ENCODE measurements at places on chromosomes 5 and 9. TPM values are rescaled to one million over a fixed set of nuclear protein-coding genes. Genes with fewer than 3 reads are reported as not detected.
A peak's percentile ranks its signal among the peaks of the same experiment; 100 is the strongest.

GNA14 gene
- polyA plus RNA-seq, result 1.2 TPM

GRCh38 chr9:99437145-99437544 is 215.1 kb downstream of the SEC61B start:
- no peaks in the 10 kb centered on the region for H3K27me3 ChIP-seq
- no peak for DNase-seq
- no peak overlapping the region for H3K27ac ChIP-seq
- H3K4me3 ChIP-seq, result no peak overlapping the region

GRCh38 chr5:58439094-58439644 is 20.7 kb downstream of the PLK2 start:
- no peak overlapping the region for H3K27ac ChIP-seq
- no peaks in the 10 kb centered on the region for H3K36me3 ChIP-seq
- no peak overlapping the region for H3K4me3 ChIP-seq
- DNase-seq, result peak; percentile 9
- H3K4me1 ChIP-seq, result peaks cover 6% of the 10 kb centered on the region

GRCh38 chr5:121251954-121252353 is 599.7 kb upstream of the FTMT start:
- H3K36me3 ChIP-seq, result no peaks in the 10 kb centered on the region
- H3K4me1 ChIP-seq, result no peaks in the 10 kb centered on the region
- DNase-seq, result peak; percentile 75
- no peak overlapping the region for H3K27ac ChIP-seq

GRCh38 chr5:1186351-1187233 is 14.8 kb upstream of the SLC6A19 start:
- no peak overlapping the region for H3K4me3 ChIP-seq
- H3K27ac ChIP-seq, result peak overlapping the region; percentile 91
- no peak for DNase-seq
- no peaks in the 10 kb centered on the region for H3K27me3 ChIP-seq
- peaks cover 57% of the 10 kb centered on the region for H3K4me1 ChIP-seq

GRCh38 chr9:124880501-124880900 is 18.6 kb downstream of the ARPC5L start:
- no peak overlapping the region for H3K27ac ChIP-seq
- H3K4me1 ChIP-seq, result no peaks in the 10 kb centered on the region
- no peaks in the 10 kb centered on the region for H3K27me3 ChIP-seq
- H3K4me3 ChIP-seq, result no peak overlapping the region

CXCL14 gene
- polyA plus RNA-seq, result 1.9 TPM

ECSCR gene
- polyA plus RNA-seq, result 0.97 TPM

GRCh38 chr5:116651653-116652052 is 77.0 kb upstream of the SEMA6A start:
- H3K4me3 ChIP-seq, result no peak overlapping the region
- no peak for DNase-seq
- no peaks in the 10 kb centered on the region for H3K36me3 ChIP-seq
- H3K27me3 ChIP-seq, result no peaks in the 10 kb centered on the region

Measured in cardiac muscle cell (in vitro differentiated cells and primary cell).